Ascending aorta (tissue), 2 donors: ENCODE measurements at places on chromosomes 6 and 20. TPM values are rescaled to one million over a fixed set of nuclear protein-coding genes. Genes with fewer than 3 reads are reported as not detected.
A peak's percentile ranks its signal among the peaks of the same experiment; 100 is the strongest.

DNA sequence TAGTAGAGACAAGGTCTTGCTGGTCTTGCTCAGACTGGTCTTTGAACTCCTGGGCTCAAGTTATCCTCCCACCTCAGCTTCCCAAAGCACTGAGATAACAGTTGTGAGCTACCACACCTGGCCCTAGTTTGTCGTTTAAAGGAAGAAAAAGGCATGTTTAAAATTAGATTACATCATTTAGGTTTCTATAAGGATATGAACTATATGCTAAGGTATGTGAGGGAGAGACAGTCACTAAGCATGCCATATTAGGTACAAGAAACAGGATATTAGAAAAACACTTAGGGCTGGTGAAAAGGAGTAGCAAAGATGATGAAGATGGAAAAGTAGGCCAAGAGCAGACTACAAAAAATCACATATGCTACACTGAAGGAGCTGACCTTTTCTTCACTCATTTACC is 106.4 kb downstream of the ASCC3 start:
- no peak for DNase-seq

DNA sequence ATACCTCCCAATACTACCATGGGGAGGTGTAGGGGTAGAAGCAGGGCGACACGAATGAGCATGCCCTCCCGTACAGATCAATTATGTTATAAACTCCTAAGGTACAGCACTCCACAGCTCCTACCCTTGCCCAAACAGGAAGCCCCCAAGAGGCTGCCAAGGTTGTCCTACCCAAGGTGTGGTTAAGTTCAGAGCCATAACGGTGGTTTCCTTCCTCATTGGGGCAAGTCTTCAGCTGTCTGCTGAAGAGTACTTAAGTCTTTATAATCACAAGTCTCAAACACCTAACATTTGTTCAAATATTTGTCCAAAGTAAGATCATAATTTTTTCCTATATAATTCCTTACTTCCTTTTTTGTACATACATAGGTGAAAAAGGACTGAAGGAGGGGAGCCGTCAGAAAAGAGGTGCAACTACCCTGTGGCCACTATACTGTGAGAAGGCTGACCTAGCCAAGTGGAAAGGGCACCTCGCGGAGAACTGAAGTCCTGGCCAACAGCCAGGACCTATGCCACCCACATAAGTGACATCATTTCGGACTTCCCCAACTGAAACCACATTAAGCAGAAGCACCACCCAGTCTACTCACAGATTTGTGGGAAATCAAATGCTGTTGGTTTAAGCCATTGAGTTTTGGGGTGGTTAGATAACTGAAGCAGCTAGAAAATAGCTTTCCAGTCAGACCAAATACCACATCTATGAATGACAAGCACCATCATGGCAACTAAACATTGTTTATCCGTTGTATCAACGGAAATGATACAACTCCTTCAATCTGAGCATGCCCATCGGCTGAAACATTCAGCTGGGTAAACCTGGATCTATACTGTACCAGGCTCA is 2.9 kb upstream of the RAB22A start:
- DNase-seq, result peak; percentile 69

DNA sequence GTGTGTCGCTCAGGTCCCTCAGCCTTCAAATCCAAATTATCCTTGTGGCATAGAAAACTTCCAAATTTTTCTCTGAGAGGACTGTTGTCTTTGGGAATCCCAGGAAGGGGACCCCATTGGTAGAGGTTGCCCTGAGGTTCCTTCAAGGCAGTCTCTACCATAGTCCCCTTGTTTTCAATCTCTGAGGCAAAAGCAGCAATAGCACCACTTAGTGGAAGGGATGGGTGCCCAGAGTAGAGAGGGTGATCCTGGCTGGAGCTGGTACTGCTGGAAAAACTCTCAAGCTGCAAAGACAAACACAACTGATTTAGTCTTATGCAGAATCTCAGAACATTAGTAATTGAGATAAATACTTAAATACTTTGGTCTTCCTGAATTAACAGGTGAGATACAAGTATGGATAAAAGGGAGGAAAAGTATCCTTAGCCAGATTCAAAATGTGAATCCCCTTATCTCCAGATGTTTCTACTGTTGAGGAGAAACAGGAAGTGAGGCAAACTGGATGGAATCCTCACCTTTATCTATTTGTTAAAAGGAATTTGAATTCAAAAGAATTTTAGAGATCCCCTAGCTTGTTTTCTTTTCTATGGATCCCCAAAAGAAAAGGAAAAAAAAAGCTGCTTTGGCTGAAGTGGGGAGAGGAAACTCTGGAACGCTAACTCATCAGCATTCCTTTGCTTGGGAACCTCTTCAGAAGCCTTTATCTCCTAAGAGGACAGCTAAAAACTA is 13.4 kb downstream of the ZNF318 start:
- DNase-seq, result no peak

GRCh38 chr6:33998660-33999059 is 147.2 kb downstream of the GRM4 start:
- DNase-seq, result no peak

- no peak for DNase-seq
Observed at GRCh38 chr6:49551078-49551865, 804 bp downstream of the C6orf141 start.

GRCh38 chr20:19932170-19932667 is 84.9 kb upstream of the NAA20 start:
- DNase-seq, result no peak

DNA sequence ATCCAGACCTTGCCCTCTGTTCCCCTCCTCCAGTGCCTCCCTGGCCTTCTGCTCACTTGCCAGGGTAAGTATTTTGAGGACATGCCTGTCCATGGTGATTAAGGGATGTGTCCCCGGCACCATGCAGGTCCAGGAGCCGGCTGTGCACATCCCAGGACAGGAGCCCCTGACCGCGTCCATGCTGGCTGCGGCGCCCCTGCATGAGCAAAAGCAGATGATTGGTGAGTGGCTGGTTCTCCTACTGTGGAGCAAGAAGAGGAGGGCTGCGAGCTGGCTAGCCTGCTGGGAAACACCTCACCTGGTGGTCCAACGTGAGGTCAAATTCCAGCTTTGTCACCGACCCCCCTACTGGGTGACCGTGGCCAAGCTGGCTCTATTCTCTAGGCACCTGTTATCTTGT is 23.7 kb downstream of the TOMM34 start:
- DNase-seq, result no peak

DNA sequence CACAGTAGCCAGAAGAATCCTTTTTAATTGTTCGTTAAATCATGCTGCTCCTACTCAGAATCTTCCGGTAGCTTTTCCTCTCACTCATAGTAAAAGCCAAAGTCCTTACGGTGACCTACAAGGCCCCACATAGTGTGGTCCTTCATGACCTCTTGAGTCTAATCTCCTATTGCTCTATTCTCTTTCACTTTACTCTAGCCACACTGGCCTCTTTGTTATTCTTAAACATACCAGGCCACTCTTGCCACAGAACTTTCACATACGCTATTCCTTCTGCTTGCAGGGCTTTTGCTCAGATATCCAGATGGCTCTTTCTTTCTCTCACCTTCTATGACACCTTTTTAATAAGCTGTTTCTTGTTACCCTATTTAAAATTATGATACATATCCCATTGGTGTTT is 25.7 kb downstream of the ZNF391 start:
- DNase-seq, result no peak

- no peak for DNase-seq
Observed at GRCh38 chr6:77674211-77674610, 21.4 kb downstream of the MEI4 start.

- DNase-seq, result no peak
Observed at GRCh38 chr6:40550202-40551101, 36.7 kb downstream of the LRFN2 start.

- peak; percentile 69 for DNase-seq
Observed at GRCh38 chr6:132530293-132530974, 7.6 kb upstream of the TAAR9 start.

DNA sequence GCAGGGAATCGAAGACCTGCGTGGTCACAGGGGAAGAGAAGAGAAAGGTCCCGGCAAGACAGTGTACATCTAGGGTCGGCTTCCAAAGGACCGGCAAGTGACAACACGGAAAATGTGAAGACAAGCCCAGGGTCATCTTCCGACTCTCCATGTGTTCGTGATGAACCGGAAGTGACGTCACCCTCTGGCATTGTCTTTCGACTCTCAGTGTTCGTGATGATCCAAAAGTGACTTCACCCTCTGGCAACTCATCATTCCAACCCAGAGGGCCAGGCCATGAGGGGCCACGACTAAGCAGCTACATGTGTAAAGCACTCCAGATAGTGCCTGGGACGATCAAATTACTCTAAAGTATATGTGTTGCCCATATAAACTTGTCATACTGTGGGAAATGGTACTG is 290.8 kb downstream of the THBS2 start:
- no peak for DNase-seq

GRCh38 chr20:46174469-46175126 is 56.5 kb downstream of the CD40 start:
- DNase-seq, result no peak

GRCh38 chr6:89758830-89759229 is 60.8 kb downstream of the MDN1 start:
- no peak for DNase-seq

GRCh38 chr20:50625986-50626677 is 65.2 kb downstream of the RIPOR3 start:
- DNase-seq, result peak; percentile 67

DNA sequence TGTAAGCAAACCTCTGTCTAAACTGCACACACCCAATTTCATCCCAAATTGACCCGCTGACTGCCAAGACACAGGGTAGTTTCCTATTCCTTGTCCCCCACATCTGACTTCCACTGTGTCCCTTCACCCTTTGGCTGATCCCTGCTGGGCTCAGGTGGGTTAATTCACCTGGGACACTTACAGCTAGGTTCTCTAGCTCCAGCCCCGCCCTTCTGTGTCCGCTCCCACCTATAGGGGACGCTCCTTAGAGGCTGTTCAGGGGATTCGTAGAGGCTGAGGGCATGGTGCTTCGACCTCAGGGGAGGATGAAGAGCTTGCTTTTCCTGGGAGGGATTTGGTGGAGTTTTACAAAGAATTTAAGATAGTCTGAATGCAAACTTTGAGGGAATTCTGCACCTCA is 4.0 kb upstream of the CD93 start:
- DNase-seq, result no peak

- DNase-seq, result no peak
Observed at GRCh38 chr20:34863421-34863965, 9.2 kb downstream of the GGT7 start.

GRCh38 chr20:44025756-44026155 is 111.1 kb downstream of the TOX2 start:
- peak; percentile 18 for DNase-seq

DNA sequence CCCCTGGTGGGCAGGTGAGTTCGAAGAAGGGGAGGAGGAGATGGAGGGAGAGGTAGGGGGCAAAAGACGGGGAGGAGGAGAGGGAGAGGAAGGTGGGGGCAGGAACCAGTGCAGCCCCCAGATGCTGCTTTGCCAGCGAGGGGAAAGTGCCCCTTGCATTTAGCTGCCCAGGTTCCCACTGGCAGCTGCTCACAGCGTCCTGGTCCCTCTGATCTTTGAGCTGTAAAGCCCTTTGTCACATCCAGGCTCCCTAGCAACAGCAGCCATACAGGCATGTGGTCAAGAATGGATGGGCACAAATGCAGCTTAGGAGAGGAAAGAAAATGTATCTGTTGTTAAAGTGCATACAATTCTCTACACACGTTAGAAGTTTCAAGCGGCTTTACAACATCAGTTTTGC is 160.9 kb downstream of the CD83 start:
- DNase-seq, result no peak

DNA sequence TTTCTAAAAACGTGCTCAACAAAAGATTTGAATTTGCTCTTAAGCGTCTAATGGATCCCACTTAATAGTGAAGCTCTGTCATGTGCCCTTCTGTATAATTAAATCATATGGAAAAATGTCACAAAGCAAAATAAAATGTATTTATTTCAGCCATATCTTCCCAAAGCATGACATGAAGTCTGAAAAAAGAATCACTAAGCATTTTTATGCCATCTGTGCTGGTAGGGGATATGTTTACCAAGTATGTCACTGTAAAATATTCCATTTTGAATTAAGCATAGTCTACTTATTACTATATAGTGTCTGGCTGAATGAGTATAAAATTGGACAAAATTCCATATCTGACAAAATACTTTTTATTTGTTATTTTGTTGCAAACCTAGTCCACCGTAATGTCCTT is 248.0 kb upstream of the QKI start:
- DNase-seq, result no peak

DNA sequence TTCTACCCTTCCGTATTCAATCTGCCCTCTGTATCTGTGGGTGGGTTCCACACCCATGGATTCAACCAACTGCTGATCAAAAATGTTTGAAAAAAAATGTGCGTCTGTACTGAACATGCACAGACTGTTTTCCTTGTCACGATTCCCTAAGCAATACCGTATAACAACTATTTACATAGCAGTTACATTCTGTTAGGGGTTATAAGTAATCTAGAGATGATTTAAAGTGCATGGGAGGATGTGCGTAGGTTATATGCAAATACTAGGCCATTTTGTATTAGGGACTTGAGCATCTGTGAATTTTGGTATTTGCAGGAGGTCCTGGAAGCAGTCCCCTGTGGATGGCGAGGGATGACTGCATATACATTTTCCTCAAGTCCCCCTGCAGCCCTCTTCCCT is 486.9 kb downstream of the PREX1 start:
- DNase-seq, result no peak

- no peak for DNase-seq
Observed at GRCh38 chr6:139508023-139508422, 133.6 kb upstream of the CITED2 start.

IRF4 gene
- total RNA-seq, result 1.3 TPM

LGSN gene
- total RNA-seq, result not detected

SIRPB1 gene
- total RNA-seq, result 0.43 TPM

MOCS3 gene
- 4.7 TPM for total RNA-seq

PPP1R3G gene
- 1.1 TPM for total RNA-seq

EPHA7 gene
- total RNA-seq, result 0.43 TPM

SGK2 gene
- total RNA-seq, result 0.32 TPM
